Stimulated activated CD4-positive, alpha-beta T cell treated with anti-CD3 and anti-CD28 coated beads, TNF-alpha, amount 100 ng/mL, for 1 hour (primary cell): ENCODE measurements at places on chromosomes 2 and 18.

DNA sequence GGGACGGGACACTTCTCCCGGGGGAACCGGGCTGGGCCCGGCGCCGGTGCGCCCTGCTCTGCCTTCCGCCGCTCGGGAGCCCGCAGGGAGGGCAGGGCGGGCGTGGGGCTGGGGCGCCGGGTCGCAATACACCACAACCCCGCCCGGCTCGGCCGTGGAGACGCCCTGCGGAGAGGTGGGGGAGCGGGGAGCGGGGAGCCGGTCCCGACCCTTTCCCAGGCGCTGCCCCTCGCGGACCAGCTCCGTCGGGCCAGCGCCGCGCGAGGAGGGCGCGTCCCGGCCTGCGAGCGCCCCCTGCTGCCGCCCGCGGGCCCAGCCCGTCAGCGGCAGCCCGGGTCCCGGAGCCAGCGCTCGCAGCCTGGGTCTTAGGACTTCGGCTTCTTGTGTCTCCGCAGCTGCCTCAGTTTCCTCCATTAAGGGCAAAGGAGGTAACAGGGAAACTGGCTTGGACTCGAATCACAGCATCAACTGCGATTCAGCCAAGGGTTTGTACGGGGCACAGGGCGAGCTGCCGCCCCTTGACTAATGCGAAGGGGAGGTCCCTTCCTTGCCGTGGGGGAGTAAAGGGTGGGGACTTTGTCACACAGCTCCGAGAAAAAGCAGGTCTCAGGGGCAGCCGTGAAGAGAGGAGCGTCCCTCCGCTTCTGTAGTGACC, 635 bp upstream of the ADRA2B start:
- DNase-seq = peak; percentile 62

- no peak for DNase-seq
These were observed 246.1 kb downstream of the FBXO15 start for GRCh38 chr18:73901566-73901965.

GRCh38 chr2:181988154-181988924, 2.7 kb downstream of the PPP1R1C start:
- DNase-seq = no peak

- DNase-seq = no peak
These were observed 461.1 kb downstream of the TMEM182 start for GRCh38 chr2:103222969-103223368.

DNA sequence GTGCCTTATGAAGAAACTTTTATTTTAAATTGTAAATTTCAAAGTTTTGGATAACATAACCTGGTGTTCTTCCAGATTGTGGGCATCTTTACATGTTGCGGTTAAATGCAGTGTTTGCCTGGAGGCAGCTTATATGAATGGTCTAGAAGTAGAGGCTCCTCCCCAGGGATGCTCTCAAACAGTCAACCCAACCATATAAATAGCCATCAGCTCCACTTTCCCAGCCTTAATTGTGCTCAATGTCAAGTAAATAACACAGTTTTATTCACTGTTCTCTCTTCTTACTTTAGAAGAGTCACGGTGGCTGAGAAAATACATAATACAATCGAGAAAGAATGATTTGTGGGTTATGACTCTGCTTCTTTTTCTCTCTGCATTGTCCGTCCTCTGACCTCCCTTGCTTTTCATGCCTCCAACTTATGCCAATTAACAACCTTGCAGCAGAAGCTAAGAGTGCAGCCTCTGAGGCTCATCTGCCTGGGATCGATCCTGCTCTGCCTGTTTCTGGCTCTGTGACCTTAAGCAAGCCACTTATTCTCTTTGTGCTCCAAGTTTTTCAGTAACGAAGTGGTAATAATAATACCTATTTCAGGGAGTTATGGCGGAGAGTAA, 100.3 kb downstream of the DAW1 start:
- no peak for DNase-seq

DNA sequence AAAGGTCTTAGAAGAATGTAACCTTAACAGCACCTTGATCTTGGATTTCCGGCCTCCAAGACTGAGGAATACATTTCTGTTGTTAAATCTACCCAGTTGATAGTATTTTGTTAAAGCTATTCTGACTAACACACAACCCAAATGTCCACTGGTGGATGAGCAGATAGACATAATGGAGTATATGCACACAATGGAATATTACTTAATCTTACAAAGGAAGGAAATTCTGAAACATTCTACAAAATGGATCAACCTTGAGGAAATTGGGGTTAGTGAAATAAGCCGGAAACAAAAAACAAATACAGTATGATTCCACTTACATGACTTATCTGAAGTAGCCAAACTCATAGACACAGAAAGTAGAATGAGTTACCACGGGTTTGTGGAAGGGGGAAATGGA, 168.7 kb downstream of the ZNF804A start:
- DNase-seq = no peak

GRCh38 chr2:59899692-59900091, 653.8 kb downstream of the BCL11A start:
- DNase-seq = no peak

DNA sequence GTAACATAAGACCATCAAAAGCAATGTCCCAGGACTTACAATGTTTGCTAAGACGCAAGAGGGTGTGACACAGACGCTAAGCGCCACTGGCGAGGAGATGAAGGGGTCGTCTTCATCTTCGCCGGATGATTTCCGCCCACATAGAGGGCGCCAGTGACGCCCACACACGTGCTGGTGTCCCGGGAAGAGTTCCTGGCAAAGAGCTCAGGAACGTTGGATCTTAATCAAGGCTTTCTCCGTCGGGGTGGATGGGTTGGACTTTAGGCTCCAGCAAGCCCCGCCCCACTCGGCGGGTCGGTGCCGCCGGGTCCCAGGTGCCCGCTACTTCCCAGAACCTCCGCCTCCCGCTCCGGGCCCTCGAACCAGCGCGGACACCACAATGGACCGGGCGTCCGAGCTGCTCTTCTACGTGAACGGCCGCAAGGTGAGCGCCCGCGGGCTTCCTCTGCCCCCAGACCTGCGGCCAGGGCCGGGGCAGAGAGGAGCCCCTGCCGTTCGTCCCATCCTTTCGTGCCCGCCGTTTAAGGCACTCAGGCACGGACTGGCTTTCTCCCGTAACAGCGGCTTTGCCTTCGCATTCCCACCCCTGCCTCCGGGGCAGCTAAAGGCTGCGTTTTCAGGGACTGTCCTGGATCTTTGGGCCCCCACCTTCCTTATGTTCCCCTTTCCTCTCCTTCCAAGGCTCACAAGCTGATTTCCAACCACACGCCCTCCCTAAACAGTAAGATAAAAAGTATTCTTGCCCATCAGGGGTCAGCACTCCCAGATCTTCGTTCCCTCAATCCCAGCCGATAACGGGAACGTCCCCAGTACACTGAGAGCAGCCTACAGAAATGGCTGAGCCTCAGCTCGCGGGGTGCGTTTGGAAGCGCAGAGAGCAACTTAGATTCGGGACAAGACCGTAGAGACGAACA, at the start of gene AOX1:
AOX1 (plus strand) TSS at position 285 of the 914 bp plus-strand sequence; CDS start at position 380, 95 bp downstream.
- no peak for DNase-seq

DNA sequence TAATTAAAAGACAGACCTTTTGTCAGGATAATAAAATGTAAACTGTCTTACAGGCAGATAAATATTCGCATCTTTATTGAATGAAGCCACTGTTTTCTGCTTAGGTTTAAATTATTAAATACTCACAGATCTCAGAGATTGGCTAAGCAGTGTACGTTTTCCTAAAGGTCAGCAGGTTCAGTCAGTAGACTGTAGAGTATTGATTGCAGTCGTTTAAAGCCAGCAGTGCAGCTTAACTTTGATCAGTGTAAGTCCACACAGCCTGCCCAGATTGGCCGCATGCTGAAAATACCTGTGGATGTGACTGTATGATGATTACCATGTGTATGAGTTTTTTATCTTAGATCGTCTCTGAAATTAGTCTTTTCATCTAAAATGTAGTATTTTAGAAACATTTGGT, 42.3 kb downstream of the ATP9B start:
- DNase-seq = no peak

DNA sequence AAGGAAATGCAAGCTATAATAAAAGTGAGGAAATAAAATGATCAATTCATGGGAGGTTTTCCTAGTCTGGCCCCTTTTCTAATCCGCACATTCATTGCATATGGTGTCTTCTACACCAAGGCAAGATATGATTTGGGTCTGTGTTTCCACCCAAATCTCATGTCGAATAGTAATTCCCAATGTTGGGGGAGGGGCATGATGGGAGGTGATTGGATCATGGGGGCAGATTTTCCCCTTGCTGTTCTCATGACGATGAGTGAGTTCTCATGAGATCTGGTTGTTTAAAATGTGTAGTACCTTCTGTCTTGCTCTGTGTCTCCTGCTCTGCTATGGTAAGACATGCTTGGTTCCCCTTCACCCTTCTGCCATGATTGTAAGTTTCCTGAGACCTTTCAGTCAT, 315.4 kb downstream of the CYRIA start:
- no peak for DNase-seq

- no peak for DNase-seq
These were observed 923 bp downstream of the PSMD1 start for GRCh38 chr2:231057590-231057989.

GRCh38 chr2:9102861-9103662, 99.6 kb upstream of the MBOAT2 start:
- no peak for DNase-seq

GRCh38 chr18:77077401-77077800, 55.2 kb downstream of the MBP start:
- DNase-seq = no peak
